ENCODE measurements at places on chromosomes 3 and 15. TPM values are rescaled to one million over a fixed set of nuclear protein-coding genes. Genes with fewer than 3 reads are reported as not detected.

DNA sequence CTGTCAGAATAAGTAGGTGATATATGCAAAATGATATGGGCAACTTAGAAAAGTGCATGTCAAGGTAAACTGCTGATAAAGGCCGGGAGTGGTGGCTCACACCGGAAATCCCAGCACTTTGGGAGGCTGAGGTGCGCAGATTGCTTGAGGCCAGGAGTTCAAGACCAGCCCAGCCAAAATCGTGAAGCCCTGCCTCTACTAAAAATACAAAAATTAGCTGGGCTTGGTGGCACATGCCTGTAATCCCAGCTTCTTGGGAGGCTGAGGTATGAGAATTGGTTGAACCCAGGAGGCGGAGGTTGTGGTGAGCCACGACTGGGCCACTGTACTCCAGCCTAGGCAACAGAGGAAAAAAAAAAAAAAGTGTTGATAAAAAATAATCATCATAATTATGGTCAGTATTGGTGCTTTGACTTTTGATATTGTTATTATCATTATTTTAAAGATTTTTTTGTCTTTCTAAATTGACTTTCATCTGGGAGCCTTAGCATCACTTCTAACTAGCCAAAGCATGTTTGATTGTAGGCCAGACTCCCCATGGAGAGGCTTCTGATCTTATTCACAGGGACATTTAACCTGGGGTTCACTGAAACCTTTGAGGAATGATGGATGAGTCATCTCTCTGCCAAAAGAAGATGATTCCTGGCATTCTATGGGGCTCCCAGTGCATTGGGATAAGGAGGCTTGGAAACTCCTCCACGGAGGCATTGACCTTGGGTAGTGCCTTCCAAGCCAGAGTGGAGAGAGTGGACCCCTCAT lies 5.6 kb downstream of the ZBTB38 start:
- no peaks in the 10 kb centered on the region for H3K36me3 ChIP-seq
- H3K27ac ChIP-seq: no peak overlapping the region
- no peaks in the 10 kb centered on the region for H3K27me3 ChIP-seq

DNA sequence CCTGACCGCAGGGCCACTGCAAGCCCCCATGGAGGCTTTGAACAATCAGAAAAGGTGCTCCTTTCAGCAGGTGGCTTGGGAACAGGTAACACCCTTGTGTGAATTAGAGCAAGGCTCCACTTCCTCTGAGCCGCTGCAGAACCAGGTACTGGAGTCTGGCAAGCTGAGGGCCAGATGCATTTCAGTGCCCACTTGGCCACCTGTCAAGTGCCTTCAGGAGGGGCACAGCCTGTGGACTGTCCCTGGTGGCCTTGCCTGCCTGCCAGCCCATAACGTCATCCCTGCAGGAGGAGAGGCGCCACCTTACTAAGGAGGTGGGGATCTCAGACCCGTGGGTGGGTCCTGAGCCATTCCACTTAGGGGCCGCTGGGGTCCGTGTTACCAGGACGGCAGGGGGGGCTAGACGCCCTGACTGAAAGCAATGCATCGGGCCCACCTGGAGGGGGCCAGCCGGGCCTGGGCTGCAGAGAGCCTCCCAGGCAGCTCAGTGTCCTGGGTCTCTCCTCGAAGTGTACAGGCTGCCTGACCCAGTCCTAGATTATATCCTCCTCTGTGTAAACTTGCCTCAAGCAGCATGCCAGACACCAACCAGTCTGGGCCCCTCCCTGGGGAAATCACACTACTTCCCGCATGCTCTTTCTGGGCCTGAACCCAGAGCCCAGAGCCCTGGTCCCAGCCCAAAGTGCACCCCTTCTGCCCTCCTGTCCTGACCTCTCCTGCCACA lies 16.1 kb downstream of the SPTBN5 start:
- no peak for DNase-seq
- H3K36me3 ChIP-seq: no peaks in the 10 kb centered on the region
- H3K4me1 ChIP-seq: peaks cover 12% of the 10 kb centered on the region
- no peak overlapping the region for H3K4me3 ChIP-seq
- no peak overlapping the region for H3K27ac ChIP-seq

- no peak overlapping the region for H3K27ac ChIP-seq
- no peaks in the 10 kb centered on the region for H3K4me1 ChIP-seq
- H3K4me3 ChIP-seq: no peak overlapping the region
- H3K36me3 ChIP-seq: no peaks in the 10 kb centered on the region
- H3K27me3 ChIP-seq: peaks cover 18% of the 10 kb centered on the region
These were observed 31.9 kb upstream of the TICRR start for GRCh38 chr15:89543389-89543788.

BUB1B gene
- 0.77 TPM for total RNA-seq

DNA sequence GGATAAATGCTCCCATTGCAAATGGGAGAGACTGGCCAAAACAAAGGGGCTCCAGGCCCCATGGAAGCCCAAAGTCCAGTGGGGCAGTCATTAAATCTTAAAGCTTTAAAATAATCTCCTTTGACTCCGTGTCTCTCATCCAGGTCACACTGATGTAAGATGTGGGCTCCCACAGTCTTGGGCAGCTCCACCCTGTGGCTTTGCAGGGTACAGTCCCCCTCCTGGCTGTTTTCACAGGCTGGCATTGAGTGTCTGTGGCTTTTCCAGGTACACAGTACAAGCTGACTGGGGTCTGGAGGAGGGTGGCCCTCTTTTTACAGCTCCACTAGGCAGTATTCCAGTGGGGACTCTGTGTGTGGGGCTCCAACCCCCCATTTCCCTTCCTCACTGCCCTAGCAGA lies 45.9 kb downstream of the NIPA2 start:
- H3K4me1 ChIP-seq: peaks cover 5% of the 10 kb centered on the region
- no peak overlapping the region for H3K27ac ChIP-seq
- DNase-seq: no peak
- H3K27me3 ChIP-seq: no peaks in the 10 kb centered on the region
- no peak overlapping the region for H3K4me3 ChIP-seq

GRCh38 chr15:86663979-86664378 lies 584.3 kb downstream of the AGBL1 start:
- no peak overlapping the region for H3K27ac ChIP-seq
- H3K27me3 ChIP-seq: no peaks in the 10 kb centered on the region
- no peak for DNase-seq

GRCh38 chr3:153216928-153217327 lies 54.9 kb downstream of the RAP2B start:
- H3K36me3 ChIP-seq: no peaks in the 10 kb centered on the region
- no peak overlapping the region for H3K4me3 ChIP-seq
- H3K27me3 ChIP-seq: no peaks in the 10 kb centered on the region
- H3K27ac ChIP-seq: peak overlapping the region; percentile 78

GRCh38 chr15:82572311-82572710 lies 32.1 kb upstream of the RPS17 start:
- peaks cover 4% of the 10 kb centered on the region for H3K36me3 ChIP-seq
- no peak overlapping the region for H3K4me3 ChIP-seq
- H3K27ac ChIP-seq: no peak overlapping the region

- DNase-seq: no peak
- H3K4me3 ChIP-seq: no peak overlapping the region
- H3K27me3 ChIP-seq: no peaks in the 10 kb centered on the region
- H3K27ac ChIP-seq: no peak overlapping the region
These were observed 332.2 kb downstream of the LPP start for GRCh38 chr3:188486126-188486525.

ISLR gene
- not detected for total RNA-seq

- H3K4me3 ChIP-seq: no peak overlapping the region
- H3K27me3 ChIP-seq: no peaks in the 10 kb centered on the region
- no peaks in the 10 kb centered on the region for H3K4me1 ChIP-seq
- H3K27ac ChIP-seq: no peak overlapping the region
These were observed 423.3 kb upstream of the GRM7 start for GRCh38 chr3:6437631-6438030.

DNA sequence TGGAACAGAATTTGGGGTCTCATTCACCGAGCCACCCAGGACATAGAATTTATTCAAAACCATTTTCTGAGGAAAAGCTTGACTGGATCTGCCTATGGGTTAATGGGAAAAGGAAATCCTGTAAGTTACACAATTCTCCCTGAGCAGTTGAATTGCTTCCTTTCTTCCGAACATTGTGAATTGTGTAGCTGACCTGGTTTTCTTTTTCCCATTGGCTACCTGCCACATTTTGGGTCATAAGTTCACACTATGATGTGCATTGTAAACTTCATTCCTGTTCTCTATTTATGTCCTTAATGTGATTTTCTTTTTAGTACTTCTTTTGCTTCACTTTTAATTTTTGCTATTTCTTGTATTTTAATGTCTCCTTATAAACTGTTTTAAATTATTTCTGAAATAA lies 386.0 kb upstream of the LRRC3B start:
- H3K4me1 ChIP-seq: no peaks in the 10 kb centered on the region
- no peak for DNase-seq
- H3K27me3 ChIP-seq: no peaks in the 10 kb centered on the region
- no peak overlapping the region for H3K27ac ChIP-seq

ALDH1L1 gene
- not detected for total RNA-seq

CAPN3 gene
- total RNA-seq: 24.2 TPM

C3orf22 gene
- not detected for total RNA-seq

ADAMTS9 gene
- not detected for total RNA-seq

All from naive thymus-derived CD8-positive, alpha-beta T cell (primary cell).